Activated CD8-positive, alpha-beta T cell treated with anti-CD3 and anti-CD28 coated beads for 36 hours (primary cell): ENCODE measurements at places on chromosomes 3 and 15.
A peak's percentile ranks its signal among the peaks of the same experiment; 100 is the strongest.

- no peak for DNase-seq
Observed at GRCh38 chr3:184332370-184333090, 4.9 kb upstream of the FAM131A start.

DNA sequence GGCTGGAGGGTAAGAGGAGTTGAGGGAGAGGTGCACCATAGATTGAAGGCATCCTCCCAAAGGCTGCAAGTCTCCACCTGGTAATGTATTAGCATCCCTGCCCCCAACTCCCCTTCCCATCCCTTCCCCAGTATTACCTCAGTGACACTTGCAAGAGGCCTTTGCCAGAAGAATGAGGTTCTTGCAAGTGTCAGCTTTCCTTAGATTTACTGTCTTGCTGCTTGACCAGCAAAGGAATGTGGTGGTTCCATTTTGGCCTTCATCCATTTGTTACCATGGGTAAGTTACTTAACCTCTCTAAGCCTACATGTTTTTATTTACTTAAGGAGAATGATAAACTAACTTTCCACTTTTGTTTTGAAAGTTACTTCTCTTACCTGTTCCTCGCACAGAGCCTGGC, 108.9 kb downstream of the LRTM1 start:
- no peak for DNase-seq

DNA sequence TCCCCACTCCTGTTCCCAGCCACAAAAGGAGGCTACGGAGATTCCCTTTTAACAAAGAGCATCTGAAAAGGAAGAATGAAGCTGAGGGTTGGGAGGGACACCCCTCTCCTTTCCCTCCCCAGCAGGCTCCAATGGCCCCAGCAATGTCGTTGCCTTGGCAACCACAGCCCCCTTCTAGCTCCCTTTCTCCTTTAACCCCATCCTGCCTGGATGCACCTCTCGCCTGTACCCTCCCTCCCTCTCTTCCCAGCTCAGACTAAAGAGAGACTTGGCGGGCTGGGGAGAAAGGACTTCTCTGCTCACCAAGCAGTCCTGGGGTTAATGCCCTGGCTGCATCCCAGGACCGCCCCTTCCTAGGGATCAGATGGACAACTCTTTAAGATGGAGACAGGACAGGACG, 7.1 kb upstream of the RPL29 start:
- DNase-seq = no peak

DNA sequence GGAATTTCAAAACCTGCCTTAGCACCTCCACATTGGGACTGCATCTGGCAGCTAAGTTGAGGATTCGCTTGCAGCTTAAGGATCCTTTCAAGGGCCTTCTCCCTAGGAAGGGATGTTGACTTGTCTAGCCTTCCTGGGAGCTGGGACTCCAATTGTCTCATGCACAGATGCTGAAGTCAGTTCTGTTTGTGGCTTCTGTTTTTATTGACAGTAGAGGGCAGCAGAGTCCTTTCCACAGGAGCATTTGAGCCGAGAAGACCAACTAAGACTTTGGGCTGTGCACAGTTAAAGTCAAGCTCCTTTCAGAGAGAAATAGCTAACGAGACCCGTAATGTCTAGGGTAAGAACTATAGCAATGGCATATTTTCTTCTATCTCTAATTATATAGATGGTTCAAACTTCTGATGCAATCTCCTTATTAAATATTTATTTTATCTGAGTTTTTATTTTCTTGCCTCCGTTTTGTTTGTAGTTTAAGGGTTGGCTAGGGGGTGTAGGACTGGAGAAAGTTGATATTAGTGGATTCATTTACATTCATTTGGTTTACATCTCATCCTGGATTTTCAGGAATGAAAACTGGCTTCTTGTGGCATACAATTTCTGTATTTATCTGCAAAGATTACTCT, 59.7 kb upstream of the KBTBD8 start:
- DNase-seq = peak; percentile 33

- no peak for DNase-seq
Observed at GRCh38 chr3:132261506-132261905, 55.7 kb upstream of the ACP3 start.

DNA sequence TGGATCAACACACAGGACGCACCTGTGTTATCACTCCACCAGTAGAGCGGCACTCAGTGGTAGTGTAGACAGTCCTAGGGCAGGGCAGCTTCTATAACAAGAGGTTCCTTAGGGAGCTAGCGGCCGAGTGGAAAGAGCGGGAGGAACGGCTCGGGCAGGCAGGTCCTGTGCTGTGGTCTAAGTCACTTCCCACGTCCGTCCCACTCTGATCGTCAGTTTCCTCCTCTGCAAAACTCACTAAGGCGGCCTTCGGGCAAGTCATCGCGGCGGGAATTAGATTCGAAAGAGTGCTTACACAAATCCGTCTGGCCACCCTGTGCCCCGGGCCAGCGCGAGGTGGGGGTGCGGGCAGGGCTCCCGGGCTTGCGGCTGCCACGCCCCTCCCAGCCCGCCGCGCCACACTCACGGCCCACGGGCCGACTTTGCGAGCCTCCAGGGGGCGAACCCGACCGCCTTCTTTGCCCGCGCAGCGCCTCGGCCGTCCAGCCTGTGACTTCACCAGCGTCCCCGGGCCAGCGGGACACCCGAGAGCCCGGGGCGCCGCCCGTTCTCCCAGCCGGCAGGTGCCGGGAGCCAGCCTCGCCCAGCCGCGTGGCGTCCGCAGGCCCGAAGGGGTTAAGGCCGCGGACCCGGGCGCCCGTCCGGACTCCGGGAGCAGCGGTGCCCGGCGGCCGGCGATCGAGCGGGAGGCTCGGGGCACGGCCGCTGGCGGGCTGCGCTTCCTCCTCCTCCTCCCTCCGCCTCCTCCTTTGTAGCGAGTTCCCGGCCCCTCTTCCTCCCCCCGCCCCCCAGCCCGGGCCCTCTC, 416 bp upstream of the CORO2B start:
- DNase-seq = peak; percentile 28

GRCh38 chr15:58564981-58565380, 133.2 kb downstream of the LIPC start:
- no peak for DNase-seq

GRCh38 chr3:23474580-23475357, 271.6 kb downstream of the UBE2E2 start:
- DNase-seq = no peak

DNA sequence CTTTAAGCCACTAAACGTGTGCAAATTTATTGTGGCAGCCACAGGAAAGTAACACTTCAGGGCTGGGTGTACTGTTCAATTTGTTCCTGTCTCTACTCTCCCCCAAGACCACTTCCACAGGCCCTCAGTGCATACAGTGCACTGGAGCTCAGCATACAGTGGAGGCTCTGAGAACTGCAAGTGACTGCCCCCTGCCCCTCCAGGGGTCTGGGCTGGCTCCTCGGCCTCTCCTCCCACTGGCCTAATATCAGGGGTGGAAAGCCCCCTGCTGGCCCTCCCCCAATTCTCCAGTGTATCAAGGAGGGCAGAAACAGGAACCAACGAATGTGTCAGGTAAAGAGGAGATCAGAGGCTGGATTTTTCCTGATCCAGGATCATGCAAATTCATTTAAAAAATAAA, 19.9 kb upstream of the HEG1 start:
- DNase-seq = no peak

DNA sequence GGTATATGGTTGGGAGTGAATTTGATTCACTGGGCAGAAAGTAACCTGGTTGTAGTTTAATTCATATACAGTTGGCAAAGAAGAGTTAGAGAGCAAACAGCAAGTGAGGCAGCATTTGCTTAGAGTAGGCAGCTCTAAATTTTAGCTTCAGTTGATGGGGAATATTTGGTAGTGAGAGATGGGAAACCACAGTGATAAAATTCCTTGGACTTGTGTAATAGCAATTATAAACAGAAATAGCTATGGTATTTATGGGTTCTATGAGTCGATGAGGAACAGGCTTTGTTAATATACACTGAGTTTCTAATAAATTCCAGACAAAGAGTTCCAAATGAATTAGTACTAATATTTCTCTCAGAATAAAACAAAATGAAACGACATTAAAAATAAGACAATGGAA, 894.0 kb downstream of the ROBO2 start:
- DNase-seq = no peak

DNA sequence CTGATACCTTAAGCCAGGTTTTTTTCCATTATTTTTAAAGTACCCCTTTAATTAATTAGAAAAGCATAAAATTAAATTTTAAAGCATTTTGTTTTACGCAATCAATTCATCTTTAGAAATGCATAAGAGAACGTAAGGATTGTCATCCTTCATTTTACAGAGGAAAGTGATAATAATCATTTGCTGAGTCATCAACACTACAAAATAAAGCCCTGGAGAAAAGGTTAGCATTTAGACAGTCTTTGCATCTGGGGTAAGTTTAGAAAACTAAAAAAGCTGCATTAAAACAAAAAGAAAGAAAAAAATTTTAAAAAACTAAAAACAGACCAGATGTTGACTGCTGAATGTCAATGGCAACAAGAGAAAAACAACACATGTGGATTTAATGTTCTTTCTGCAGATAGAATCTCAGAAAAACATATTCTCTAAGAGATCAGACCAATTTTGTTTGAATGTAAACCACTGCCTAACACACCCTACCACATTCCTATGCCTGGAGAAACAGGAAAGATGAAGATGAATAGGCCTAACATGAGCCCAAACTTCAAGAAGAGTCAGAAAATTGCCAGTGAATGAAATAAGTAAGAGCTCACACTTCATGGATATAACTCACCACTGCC, 59.9 kb downstream of the SUCNR1 start:
- no peak for DNase-seq

GRCh38 chr3:67031986-67032385, 33.9 kb downstream of the KBTBD8 start:
- no peak for DNase-seq

DNA sequence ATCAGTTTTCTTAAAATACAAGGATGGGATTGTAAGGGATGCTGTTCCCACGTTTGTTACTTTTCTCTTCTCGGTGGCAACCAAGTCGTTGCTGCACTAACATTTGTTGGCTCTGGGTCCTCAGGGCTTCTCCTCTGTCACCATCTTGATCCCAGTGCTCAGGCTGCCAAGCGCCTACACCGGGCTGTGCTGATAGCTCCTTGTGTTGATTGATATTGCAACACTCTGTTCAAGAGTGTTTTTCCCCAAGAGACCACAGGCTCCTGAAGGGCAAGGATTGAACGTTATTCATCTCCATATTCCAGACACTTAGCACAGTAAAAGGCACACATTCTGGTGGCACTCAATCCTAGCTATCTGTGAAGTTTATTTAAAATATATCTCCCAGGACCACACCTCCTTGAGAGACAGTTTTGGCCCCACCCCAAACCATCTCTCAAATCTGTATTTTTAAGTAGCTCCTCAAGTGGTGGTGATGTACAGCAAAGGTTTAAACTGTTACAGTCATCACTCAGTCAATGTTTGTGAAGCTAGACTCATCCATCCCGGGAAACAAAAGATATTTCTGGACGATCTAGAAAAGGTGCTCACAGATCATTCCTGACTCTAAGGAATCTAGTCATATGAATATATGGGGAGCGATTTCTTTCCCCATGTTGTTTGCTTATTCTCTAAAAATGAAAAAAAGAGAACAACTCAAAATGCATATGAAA, 38.5 kb upstream of the FOXP1 start:
- no peak for DNase-seq

GRCh38 chr15:52362497-52362896, 66.9 kb upstream of the MYO5C start:
- no peak for DNase-seq

DNA sequence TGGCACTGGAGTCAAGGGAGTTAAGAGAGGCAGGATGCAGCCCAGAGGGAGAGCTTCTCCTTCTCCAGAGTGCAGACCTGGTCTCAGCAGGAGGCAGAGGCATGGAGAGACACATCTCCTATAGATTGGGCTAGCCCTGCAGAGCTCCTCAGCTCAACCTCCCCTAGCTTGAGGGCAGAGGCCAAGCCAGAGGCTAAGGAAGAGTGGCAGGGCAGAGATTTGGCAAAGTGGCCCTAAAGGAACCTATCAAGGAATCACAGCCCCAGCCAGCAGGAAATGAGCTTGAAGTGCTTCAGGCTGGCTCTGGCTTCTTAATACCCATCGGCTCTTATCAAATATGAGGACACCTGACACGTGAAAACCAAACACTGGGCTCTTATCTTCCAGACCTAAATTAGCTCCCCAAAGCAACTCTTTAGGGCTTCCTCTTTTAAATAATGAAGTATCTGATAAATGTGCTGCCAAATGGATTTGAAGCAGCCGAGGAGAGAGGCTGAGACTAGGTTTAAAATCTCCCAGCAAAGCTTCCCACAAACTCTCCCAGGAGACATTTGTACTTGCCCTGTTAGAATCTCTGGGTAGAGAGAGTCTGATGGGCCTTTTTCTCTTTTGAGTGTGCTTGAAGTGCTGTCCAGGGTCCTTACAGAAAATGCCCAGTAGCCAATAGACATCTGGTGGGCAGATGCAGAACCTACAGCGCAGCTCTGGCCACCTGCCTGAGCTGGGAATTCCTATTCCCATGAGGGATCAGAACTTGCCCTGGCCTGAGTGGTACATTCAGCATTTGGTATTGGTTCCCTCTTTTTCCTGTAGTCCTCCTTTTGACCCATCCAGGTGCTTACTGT, 271.4 kb downstream of the CLSTN2 start:
- DNase-seq = no peak

GRCh38 chr15:87470923-87471322, 785.6 kb downstream of the NTRK3 start:
- DNase-seq = no peak

DNA sequence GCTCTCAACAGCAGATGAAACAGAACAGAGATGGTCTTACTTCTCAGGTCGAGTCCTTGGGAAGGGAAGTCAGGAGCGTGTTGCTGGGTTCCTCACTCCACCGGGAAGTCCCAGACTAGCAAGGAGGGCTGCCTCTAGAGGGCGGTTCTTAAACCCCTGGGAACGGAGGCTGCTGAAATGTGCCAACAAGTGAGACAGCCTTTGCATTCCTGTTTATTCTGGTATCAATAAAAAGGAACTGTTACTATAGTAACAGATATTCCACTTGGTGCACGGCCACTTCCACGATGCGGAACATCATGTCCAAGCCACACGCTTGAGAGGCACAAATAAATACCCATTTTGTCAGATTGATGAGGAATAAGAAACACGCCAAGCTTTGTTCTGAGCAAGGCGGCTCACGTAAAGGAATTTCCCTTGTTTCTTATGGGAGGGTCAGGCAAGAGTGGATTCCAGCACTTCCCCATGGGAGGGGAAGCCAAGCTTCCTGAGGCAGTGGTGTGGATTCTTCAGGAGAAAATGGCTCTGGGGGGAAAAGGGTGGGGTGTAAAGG, at the start of gene FAM107A:
Gene FAM107A, minus strand, starts transcription at position 123 of the 553 bp plus-strand sequence. CDS start 7,531 bp downstream, outside the sequence.
- no peak for DNase-seq

DNA sequence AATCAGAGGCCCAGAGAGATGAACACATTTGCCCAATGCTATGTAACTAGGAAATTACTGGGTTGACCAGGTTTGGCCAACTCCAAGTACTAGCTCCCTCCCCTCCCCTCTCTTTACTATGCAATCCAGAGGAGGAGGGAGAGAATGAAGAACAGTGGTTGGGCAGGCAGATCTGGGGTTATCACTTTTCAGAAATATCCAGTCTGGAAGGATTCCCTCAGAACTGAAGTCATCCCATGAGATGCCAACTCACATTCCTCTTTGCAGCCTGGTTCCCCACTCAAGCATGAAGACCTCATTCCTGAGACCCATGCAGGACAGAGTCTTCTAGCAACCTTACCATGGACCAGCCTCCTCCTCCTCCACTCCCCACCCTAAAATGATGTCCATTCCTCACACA, 201.1 kb downstream of the TLE3 start:
- DNase-seq = no peak
